ENCODE measurements at places on chromosomes 4 and X. TPM values are rescaled to one million over a fixed set of nuclear protein-coding genes. Genes with fewer than 3 reads are reported as not detected.

DNA sequence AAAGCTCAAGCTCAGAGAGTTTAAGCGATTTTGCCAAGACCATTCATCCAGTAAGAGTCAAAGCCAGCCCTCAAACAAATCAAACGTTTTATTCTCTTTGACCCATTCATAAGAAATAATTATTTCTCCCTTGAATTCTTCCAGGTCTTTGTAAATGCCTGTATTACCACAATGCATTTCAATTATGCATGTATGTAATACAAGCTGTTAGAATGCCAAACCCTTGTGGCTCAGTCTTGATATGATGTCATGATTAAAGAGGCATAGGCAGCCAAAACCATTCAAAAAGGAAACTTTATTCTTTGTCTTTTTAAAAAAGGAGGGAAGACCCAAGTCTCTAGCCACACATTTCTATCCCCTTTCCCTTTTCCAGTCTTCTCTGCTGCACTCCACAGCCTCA is 56.5 kb upstream of the PGM2 start:
- no peak overlapping the region for H3K27ac ChIP-seq
- H3K36me3 ChIP-seq, result no peaks in the 10 kb centered on the region
- DNase-seq, result no peak
- no peaks in the 10 kb centered on the region for H3K27me3 ChIP-seq

GRCh38 chrX:151397741-151398070 is 700 bp downstream of the VMA21 start:
- no peaks in the 10 kb centered on the region for H3K36me3 ChIP-seq
- H3K4me3 ChIP-seq, result peak overlapping the region; percentile 75
- no peak for DNase-seq
- H3K27ac ChIP-seq, result peak overlapping the region; percentile 94
- H3K4me1 ChIP-seq, result no peaks in the 10 kb centered on the region
- no peaks in the 10 kb centered on the region for H3K27me3 ChIP-seq

DNA sequence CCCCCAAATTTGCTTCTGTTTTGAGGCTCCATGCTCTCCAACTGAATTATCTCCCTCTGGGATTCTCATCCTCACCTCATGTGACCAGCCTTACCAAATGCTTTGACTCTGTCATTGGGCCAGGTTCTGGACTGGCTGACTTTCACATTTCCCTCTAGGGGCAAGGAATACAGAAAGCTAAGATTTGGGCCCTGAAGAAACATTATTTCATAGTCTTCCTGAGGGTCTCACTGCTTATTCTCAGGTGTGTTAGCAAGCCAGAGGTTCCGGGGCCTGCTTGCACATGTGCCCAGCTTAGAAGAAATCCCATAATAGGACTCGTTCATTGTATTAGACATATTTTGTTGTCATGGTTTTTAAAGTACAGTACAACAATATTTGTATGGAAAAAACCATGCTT is 62.6 kb upstream of the TEX13D start:
- H3K27ac ChIP-seq, result no peak overlapping the region
- no peaks in the 10 kb centered on the region for H3K4me1 ChIP-seq
- no peaks in the 10 kb centered on the region for H3K27me3 ChIP-seq
- no peak for DNase-seq
- no peaks in the 10 kb centered on the region for H3K36me3 ChIP-seq
- H3K4me3 ChIP-seq, result no peak overlapping the region

The APLN gene
- 2.2 TPM for total RNA-seq

The PROM1 gene
- total RNA-seq, result 7.2 TPM
